ENCODE measurements at places on chromosomes 6 and 20.

GRCh38 chr6:35541836-35542235 lies 29.1 kb upstream of the TULP1 start:
- DNase-seq = no peak

DNA sequence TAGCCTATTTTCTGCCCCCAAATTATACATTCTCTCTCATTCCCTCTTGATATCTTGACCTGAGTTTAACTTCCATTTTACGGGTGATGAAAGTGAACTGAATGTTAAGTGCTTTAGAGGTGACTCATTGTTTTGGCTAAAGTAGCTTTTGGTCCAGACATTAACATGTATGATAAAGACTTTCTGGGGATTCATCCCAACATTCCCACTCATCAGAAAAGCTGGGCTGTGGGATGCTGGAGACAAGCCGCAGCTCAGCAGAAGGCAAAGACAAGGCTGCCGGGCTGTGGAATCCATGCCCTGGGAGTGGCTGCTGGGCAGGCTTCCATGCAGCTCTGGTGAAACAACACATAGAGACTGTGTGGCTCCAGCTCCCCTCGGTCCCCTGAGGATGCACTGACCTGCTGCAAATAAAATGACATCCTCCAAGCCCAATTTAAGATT lies 89.9 kb upstream of the SYNDIG1 start:
- no peak for DNase-seq

GRCh38 chr6:68711386-68712000 lies 76.4 kb downstream of the ADGRB3 start:
- DNase-seq = no peak

DNA sequence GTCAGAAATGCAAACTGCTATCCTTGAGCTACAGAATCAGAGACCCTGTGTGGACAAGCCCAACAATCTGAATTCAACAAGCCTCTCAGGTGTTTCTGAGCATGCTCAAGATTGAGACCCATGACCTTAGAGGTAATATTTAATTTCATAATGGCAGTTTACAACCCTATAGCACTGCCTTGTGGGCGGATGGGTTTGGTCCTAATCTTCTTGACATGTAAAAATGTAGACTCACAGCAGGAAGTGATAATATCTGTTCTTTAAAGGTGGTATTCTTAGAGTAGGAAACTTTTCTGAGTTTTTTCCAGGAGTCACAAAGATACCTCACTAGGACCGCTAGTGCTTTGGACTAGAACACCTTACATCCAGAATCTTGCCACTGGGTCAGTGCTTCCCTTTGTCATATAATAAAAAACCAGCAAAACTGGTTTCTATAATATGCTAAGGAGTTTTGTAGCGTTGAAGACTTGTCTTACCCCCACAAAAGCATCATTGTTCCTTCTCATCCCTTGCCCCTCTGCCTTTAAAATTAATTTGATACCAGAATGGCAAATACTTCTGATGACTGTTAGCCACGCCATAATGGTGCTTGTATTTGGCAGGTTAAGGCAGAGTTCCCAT lies 52.6 kb downstream of the E2F3 start:
- DNase-seq = no peak

DNA sequence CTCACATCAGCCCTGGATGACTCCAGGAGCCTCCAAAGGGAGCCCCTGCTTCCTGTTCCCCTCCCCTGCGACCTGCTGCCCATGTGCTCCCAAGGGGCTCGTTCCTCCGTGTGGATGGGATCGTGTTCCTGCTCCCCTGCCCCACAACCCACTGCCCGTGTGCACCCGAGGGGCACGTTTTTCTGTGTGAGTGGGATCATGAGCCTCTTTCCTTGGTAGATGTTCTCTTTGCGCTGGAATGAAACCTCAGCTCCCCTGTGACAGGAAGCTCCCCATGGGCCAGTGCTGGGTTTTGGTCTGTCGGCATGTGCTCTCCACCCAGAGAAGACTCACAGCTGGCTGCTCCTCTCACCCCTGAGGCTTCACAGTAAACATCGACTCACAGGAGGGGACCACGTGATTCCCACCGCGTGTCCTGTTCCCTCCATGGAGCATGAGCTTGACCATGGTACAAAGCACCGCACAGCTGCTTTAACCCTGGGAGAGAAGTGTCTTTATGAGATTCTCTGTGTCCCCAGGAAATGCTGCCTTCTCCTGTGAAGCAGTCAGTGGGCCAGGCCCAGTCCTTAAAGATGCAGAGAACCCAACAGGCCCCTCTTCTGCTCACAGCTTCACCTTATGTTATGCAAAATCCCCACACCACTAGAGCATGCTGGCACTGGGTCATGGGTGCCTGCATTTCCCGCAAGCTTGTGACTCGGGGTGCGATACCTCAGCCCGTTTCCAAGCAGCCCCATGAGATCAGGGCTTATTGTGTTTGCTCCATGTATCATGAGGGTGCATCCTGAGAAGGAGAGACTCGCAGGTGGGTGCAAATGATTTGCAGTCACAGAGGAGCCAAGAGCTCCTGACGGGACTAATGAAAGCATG lies 215.1 kb downstream of the ERMARD start:
- no peak for DNase-seq

DNA sequence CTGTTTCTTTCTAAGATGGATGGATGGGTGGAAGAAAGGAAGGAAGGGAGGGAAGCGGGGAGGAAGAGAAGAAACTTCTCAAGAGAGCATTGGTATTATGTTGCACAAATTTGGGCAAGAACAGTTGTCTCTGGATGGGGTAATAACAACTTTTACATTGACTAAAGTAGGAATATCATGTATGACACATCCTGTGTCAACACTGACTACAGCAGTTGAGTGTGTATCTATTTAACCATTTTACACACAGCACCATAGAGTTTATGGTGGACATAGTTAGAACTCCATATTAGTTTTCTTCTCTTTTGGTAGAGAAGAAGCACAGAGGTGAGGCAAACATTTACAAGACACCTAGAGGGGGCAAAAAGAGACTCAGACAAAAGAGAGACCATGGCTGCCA lies 44.2 kb upstream of the RNF146 start:
- no peak for DNase-seq

- DNase-seq = no peak
These were observed 13.9 kb upstream of the VAPB start for GRCh38 chr20:58374906-58375758.

DNA sequence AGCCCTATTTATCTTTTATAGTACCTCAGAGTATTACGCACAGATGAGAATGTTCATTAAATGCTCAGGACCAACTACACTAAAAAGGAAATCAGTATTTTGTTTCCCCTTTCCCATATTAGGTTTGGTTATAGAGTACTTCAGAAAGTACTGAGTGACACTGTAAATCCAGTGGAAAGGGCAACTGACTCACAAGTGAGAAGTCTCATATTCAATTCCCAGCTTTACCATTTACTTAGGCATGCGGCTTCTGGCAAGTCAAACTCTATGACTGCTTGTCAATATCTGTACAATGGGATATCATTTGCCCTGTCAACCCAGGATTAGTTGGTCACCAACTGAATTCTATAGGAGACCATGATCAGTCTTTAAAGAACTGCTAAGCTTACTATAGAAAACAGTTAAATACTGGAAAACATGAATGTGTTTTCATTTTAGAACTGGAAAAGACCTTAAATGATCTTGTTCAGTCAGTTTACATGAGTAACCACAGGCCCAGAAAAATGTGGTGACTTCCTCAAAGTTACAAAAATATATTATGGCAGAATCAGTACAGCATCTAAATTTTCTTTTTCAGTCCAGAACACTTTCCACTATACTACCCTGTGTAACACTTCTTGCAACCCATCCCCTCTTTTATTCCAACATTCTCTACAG lies 3.6 kb downstream of the MAP3K7 start:
- no peak for DNase-seq

- no peak for DNase-seq
These were observed 61.9 kb downstream of the CNKSR3 start for GRCh38 chr6:154448448-154449096.

GRCh38 chr6:20919677-20920385 lies 385.6 kb downstream of the CDKAL1 start:
- no peak for DNase-seq

DNA sequence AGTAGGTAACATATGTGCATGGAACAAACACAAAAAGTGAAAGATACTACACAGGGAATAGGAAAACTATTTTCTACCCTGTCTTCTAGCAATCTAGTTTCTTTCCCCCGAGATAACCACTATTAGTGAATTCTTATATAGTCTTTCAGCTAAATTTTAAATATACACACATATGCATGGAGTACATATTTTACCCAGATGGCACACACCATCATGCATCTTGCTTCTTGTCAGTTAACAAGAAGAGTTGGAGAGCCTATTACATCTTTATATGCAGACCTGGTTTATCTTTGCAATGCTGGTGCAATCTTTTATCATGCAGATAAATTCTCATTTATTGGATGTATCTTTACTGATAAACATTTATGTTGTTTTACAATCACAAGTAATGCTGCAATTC lies 100.4 kb downstream of the OTOR start:
- DNase-seq = no peak

DNA sequence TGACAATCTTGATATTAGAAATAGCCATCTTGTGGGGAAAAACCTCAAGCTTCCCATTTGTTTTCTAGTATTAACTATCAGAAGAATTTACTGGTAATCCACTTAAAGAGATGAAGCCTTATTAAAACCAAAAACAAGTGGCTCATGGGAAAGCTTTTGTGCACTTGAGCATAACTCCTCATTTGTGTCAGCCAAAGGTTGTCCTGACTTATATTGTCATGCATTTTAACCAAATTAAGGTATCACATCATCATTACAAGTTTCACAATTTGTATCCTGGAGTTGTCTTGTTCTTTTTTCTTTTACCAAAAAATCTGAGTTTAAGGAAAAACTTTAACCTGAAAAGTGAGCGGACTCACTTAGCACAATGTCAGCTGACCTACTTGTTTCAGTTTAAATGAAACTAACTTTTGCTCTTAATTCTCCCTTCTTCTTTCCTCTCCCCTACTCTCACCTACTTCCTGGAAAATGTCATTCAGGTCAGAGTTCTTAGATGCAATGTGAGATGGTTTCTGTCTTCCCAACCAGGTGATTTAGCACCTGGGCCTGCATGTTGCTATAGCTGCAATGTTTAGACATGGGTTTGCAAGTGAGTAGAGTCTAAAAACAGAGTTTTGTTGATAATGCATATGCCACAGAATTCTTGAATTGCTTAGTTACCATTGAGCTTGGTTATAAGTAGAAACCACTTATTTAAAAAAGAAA lies 82.8 kb downstream of the TNFAIP3 start:
- DNase-seq = no peak

DNA sequence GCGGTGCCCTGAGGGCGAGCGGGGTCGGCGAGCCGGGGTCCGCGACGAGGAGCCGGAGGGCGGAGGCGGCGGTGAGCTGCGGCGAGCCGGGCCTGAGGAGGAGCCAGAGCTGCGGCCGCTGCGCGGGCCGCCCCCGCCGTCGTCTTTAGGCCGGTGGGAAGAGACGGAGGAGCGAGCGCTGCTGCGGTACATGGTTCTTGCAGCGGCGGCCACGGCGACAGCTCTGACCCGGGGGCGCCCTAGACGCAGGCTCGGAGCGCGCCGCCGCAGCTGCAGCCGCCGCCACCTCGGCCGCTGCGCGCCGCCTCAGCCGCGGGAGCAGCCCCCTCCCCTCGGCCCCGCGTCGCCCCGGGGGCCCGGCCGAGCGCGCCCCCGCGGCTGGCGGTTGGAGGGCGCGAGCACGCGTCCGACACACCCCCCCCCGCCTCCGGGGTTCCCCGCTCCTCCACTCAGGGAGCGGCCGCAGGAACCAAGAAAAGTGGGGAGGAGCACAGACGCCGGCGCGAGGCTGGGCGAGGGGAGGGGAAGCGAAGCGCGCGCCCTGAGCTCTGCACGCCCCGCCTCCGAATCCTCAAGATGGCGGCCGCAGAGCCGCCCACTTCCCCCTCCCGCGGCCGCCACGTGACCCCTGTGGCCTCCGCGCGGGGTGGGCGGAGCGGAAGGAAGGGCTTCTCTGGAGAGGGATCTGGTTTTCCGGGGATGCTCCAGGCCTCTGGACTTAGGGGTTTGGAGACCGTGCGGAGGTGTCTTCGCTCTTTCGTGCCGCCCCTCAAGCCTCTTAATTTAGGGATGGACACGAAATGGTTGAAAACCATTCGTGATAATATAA lies at the start of gene ZNF318:
TSS of gene ZNF318 (minus strand) at position 474 of the 829 bp plus-strand sequence. CDS start at position 192, 282 bp downstream.
- DNase-seq = peak; percentile 90

DNA sequence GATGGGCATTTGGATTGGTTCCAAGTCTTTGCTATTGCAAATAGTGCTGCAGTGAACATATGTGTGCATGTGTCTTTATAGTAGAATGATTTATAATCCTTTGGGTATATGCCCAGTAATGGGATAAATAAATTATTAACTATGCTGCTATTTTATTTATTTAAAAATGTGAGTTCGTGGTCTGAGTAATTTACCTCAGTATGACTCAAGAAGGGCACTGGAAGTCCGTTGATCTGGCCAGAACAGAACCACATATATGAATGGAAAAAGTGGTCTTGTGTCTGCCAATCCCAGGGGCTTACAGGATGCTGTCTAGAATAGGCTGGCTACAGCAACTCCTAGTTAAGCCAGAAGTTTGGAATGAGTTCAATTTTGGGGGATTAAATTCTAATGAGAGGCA lies 27.6 kb upstream of the HLA-C start:
- no peak for DNase-seq

DNA sequence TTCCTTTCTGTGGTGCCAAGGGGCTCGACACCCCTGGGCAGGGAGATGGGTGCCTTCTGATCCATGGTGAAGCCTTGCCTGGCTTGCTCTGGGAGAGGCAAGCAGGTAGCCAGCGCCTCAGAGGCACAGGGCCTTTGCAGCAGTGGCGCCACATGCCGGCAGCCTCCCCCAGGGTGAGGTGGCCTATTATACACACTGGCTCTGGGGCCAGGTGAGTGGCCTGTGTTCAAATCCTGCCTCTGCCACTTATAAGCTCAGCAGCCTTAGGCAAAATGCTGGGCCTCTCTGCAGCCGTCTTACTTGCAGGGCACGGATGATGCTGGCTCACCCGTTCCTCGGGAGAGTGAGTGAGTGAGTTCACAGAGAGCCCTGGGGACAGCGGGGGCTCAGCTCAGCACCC lies 176.9 kb downstream of the TFAP2C start:
- no peak for DNase-seq

DNA sequence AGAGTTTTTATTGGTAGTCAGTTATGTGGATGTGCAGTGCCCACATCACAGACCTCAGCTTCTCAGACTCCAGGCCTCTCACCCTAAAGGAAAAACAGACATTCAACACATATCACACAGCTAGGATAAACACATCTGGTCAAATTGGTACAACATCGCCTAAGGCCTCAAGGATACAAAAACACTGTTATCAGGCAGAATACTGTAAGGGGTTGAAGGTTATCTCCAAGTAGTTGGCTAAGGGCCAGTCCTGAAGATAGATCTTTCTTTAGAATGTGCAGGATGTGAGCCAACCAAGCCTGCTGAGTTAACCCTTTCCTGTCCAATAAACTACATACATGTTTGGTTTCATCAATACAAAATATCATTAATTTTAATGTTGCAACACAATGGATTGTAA lies 308.4 kb upstream of the GJE1 start:
- DNase-seq = no peak

- no peak for DNase-seq
These were observed 12.9 kb upstream of the BEND3 start for GRCh38 chr6:107128175-107128574.

DNA sequence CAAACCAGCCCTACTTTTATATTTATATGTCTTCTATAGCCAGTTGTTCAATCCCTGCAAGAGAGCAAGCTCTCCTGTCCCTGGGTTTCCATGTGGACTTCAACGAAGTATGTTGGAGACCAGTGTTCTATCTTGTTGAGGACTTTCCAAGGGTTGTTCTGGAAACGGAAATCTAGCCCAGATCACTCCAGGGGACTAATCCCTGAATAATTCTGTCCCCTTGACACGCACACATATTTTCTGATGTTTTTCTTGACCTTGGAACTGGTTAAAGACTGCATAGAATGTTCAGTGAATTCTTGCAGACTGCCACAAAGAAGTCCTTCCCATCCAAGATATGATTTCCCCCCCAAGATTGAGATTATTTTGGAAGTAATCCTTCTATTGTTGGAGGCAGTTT lies 9.5 kb upstream of the MYLK2 start:
- DNase-seq = no peak
